ENCODE measurements at places on chromosomes 7 and 10.
A peak's percentile ranks its signal among the peaks of the same experiment; 100 is the strongest.

DNA sequence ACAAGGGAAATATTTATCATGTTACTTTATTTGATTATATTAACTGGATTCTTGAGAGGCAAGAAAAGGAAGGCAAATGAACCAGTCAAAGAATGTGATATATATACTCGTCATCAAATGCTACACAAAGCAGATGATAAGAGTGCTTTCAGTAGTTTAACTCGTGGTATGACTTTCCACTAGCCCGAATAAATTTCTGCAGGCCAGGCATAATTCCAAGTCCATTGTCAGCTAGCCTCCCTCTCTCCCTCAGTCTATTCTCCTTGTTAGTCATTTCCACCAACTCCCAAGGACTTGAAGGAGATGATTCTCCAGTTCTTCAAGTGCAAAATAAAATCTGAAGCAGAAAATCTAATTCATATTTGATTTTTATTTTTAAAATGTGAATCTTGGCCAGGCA is 190.5 kb downstream of the GLI3 start:
- DNase-seq = no peak

- DNase-seq = no peak
Measured at GRCh38 chr10:114706458-114707055, 48.5 kb upstream of the ABLIM1 start.

DNA sequence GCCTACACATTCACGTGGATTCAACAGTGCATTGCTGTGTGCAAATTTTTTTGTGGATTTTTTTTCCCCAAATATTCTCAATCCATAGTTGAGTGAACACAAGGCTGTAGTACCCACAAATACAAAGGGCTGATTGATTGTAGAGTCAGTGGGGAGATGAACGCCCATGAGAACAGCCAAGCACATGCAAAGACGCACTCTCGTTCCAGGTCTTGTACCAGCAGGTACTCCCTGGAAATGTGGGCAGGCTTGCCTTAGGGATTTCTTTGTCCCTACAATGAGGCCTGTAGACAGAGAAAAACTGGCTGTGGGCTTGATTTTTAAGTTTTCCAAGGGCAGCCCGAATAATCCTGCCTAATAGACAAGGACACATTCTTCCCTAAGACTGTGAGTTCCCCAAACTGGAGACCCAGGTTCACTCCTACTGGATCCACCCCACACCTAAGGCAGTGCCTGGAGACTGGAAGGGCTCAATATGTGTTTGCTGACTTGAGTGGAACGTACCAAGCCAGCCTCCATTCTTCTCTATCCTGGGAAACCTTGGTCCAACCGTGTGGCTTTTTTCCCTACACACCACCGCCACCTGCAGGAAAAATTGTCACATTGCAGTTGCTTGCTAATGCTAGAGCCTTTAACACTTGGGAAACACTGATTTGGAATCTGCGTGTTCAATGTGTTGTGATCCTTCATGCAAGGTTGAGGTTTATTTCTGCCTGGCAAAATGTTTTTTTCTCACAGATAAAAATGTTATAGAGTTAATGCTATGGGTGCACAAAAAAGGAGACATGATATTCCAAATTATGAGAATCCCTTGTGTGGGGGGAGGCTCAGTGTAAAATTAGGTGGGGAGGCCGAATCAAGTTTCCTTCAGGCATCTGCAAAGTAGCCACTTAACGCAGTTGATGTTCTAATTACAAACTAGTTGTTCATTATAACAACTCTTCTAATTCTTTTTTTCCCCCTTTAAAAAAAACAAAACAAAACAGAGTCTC is 49.3 kb downstream of the PPP1R17 start:
- DNase-seq = peak; percentile 41

- DNase-seq = no peak
Measured at GRCh38 chr10:123930340-123931001, 38.9 kb upstream of the CPXM2 start.

GRCh38 chr10:69728335-69728870 is 73.3 kb upstream of the COL13A1 start:
- no peak for DNase-seq

DNA sequence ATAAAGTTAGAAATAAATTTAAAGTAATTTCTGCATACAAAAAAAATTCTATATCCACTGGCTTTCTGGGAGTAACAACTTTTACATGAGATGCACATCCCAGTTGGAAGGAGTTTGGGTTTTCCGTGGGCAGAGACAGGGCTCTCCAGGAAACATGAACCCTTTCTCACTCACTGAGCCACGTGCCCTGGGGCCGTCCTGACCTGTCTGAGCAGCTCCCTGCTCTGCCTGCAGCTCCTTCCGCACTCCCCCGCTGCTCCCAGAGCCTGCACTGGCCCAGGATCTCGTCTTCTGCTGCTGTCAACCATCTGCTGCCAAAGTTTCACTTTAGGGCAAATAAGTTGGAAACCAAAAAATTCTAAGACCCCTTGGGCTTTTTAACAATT is 169.1 kb downstream of the DIP2C start:
- DNase-seq = no peak

DNA sequence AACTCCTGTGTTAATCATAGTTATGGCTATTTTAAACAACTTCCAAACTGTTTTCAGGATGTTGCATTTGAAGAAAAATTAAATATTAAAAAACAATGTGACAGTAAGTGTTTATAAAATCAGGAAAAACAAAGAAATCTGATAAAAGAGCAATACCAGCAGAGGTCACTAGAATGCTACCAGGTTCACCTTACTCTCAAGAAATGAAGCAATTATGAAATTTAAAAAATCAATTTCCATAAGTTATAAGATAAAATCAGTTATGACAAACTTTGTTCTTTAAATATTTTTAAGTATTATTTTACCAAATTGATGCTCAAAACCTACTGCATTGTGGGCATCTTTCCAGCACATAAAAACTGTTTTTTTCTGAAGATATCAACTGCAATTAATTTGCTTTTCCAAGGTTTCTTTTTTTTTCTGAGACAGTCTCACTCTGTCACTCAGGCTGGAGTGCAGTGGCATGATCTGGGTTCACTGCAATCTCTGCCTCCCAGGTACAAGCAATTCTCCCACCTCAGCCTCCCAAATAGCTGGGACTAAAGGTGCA is 50.7 kb upstream of the RHEB start:
- DNase-seq = peak; percentile 35

DNA sequence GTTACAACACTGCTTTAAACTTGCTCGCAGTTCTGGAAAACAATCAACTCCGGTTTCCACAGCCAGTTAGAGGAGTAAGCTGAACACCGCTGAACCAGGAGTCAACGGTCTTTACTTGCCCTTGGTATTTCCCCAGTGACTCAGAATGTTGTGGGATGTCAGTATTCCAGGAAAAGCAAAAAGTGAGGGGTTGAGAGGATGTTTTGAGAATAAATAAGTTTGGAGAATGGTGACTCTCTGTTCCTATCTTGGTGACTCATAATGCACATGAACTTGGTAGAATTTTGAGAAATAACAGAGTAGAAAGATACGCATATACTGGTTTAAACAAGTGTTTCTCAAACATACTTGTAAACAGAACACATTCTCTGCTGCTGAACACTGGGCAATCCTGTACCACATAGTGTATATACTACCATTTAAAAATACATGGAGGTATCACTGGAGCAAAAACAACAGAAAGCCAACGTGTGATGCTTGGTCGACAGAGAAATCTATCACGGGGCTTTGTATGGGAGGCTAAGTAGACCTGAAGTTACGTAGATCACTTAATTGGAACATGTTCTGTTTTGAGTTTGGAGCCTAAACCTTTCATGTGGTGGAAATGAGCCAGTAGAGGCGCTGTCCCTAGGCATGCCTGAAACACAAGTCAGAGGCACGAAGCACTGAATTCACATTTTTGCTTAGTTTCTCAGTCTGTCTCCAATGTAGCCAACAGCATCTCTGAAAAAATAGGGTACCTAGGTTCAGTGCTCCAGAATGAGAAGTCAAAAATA is 534.3 kb downstream of the PARD3 start:
- peak; percentile 98 for DNase-seq

DNA sequence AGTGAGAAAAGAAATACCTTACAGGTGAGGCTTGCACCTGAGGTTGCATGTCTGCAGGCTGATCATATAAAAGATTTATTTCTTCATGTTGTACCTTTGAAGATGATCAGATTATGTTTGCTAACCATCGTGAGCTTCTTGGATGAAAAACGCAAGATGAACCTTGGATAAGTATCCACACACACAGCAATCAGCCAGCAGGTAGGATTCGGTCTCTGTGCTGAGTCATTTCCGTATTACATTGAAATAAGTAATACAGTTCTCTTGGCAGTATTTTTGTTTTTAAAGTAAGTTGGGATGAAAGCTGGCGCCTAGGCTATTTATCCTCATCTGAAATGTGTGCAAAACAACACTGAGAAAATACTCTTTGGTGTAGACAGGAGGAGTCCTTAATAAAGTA is 109.0 kb upstream of the PRKCQ start:
- DNase-seq = no peak

GRCh38 chr7:46468753-46469356 is 547.8 kb upstream of the IGFBP3 start:
- DNase-seq = no peak

- DNase-seq = no peak
Measured at GRCh38 chr10:122331615-122332446, 42.7 kb upstream of the PLEKHA1 start.

DNA sequence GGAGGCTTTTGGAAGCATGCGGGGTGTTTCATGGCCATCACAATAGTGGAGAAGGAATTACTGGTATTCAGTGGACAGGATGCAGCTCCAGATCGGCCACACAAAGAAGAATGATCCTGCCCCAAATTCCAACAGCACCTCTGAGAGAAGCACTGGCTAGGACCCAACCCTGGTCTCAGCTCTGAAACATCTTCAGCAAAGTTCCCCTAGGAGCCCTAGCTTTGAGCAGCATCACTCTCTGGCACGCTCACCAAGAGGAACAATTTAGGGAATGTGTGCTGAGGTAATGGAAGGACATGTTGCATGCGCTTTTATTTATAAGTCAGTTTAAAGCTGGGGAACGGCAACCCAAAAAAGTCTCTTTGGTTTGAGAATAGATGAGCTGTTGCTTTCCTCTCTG is 5.5 kb upstream of the OPN1SW start:
- peak; percentile 46 for DNase-seq

Data from HCEC 1CT (cell line).